MG63 (cell line): ENCODE measurements at places on chromosomes 3 and 15. TPM values are rescaled to one million over a fixed set of nuclear protein-coding genes. Genes with fewer than 3 reads are reported as not detected.

DNA sequence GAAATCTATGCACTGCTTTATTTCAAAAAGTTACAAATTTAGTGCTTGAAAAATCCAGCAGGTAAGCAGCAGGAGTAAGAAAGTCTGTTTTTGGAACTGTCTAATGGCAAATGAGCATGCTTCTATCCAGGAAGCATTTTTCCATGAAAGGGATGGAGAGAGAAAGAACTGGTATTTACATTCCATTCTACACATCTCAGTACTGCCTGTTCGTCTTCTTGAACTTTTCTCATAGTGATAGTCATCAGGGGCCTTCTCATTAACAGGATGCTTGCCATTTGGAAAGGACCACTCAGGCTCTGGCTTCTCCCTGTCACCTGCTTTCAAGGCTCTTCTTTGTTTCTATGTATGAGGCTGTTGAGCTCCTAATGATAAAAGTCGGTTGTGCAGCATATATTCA is 267.3 kb upstream of the IL12A start:
- DNase-seq = no peak

DNA sequence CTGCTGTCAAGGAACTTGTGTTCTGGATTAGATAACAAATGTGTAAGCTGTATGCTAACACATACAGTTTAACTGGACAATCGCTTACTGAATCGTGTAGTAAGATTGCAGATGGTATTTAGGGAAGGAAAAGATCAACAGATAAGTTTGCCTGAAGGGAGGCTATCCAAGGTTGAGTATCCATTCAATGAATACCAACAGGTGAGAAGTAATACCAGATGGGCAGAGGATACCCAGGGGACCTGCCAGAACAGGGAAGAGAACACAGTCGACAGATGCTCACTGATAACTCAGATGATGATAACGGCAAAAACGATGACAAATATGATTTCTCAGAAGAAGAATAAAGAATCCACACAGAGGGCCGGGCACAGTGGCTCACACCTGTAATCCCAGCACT is 3.2 kb upstream of the UACA start:
- DNase-seq = no peak

DNA sequence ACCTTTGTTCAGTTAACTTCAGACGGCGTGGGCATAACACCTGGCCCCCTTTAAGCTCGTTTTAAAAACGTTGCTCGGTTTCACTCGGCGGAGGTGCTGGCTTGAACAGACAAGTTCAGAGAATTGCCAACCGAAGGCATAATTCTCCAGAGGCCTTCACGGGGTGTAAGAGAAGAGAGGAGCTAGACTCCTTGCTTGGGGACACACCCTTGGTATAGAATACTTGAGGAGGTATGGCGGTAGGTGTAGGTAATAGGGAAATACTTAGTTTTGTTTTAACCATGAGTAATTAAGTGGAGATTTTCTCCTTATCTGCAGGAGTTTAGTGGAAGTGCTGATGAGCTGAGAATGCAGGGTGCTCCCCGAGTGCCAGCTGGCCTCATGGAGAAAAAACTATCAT is 921 bp downstream of the FBXL2 start:
- DNase-seq = peak; percentile 4

- DNase-seq = no peak
These were observed 87.9 kb downstream of the ULK4 start for GRCh38 chr3:41874022-41874421.

- no peak for DNase-seq
These were observed 67.7 kb downstream of the CERS3 start for GRCh38 chr15:100461049-100461448.

DNA sequence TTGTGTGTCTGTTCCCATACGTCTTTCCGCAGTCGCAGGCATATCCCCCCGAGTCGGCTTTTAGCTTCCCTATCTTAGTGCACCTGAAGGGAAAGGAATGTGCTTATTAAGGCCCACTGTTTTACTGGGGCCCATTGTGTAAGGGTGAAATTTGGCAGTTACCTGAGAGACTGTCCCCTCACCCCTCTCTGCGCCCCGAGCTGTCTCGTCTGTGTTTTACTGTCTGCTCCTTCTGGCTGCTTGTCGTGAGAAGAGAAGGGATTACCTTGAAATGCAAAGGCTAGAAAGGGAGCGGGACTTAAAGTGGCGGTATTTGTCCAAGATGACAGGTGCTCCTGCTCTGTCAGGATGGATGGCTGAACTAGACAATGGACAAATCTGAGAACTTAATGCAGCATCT is 233.0 kb upstream of the POU1F1 start:
- no peak for DNase-seq

DNA sequence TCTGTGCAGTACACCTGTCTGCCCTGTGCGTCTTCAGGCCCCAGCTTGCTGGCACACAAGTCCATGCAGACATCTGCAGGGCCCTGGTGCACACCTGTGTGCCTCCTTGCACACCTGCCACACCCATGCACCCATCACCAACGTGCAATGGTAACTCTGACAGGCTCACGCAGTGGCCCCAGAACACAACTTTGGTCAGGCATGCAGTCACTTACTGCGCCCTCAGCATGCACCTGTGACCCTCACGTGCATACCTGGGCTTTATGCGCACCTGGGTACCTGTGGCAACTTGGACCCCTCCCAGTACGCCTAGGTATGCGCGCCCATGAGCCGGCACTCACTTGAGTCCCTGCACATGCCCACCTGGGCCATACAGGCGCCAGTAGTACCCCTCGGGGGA is 1.7 kb downstream of the PLXND1 start:
- no peak for DNase-seq

GRCh38 chr15:41629463-41629862 is 30.7 kb upstream of the MGA start:
- no peak for DNase-seq

GRCh38 chr15:73994413-73994883 is at the start of gene PML:
Gene PML (plus strand): TSS chr15:73994716. CDS start chr15:73994813, 97 bp downstream.
- DNase-seq = peak; percentile 99

DNA sequence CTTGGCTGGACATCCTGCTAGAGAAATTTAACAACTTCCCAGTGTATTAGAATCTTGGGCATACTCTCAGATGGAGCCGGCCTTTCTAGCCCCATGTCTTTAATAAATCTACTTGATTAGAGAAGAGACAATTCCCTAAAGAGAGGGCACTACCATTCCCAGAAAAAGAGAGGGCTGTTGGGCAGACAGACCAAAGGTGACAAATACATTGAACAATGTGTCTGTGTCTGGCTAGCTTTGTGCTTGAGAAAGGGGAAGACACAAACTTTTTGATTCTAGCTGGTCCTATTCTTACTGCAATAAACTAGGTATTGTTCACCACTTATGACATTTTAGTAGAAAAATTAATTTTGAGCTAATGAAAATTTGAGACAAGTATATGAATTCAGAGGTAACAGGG is 57.7 kb downstream of the DUT start:
- no peak for DNase-seq

DNA sequence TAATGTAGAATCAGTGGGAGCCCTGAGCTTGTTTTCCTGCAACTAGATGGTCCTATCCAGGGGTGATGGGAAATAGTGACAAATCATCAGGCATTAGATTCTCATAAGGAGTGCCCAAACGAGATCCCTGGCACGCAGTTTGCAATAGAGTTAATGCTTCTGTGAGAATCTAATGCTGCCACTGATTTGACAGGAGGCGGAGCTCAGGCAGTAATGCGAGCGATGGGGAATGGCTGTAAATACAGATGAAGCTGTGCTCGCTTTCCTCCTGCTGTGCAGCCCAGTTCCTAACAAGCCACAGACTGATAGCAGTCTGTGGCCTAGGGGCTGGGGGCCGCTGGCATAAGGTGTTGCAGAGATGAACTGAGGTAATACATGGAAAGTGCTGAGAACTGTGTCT is 28.3 kb upstream of the TMEM42 start:
- DNase-seq = no peak

- DNase-seq = peak; percentile 5
These were observed 85.6 kb upstream of the ACP3 start for GRCh38 chr3:132231633-132232032.

DNA sequence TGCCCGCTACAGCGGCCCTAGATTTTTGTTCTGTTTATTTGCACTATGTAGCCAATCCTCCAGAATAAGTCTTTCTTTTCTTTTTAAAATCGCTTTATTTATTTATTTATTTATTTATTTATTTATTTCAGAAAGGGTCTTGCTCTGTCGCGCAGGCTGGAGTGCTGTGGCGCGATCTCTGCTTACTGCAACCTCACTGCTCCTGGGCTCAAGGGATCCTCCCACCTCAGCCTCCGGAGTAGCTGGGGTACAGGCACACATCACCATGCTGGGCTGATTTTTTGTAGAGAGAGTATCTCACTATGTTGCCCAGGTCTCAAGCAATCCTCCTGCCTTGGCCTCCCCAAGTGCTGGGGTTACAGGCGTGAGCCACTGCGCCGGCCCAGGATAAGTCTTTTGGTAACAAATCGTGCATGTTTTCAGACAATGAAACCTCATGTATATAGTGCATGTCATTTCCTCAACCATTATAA is 333 bp upstream of the MTFMT start:
- DNase-seq = no peak

GRCh38 chr15:42364529-42364928 is 5.2 kb downstream of the CAPN3 start:
- DNase-seq = no peak

DNA sequence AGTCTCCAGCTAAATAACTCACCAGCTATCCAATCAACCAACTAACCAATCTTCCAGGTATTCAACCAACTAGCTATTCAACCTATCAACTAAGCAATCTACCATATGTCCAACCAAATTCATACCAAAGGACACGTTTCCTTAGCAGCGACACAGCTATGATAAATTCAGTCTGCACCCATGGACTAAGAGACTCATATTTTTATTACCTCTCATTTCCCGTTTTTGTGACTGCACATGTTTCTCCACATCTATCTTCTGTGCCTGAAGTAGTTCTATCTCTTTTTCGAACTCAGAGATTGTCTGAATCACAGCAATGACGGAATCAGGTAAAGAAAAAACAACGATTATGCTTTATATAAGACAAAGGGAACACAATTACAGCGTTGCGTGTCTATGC is 34.0 kb upstream of the GNB5 start:
- DNase-seq = no peak

GRCh38 chr15:101684384-101684783 is 32.2 kb upstream of the TM2D3 start:
- DNase-seq = peak; percentile 5

- no peak for DNase-seq
These were observed 124.2 kb downstream of the SLC25A26 start for GRCh38 chr3:66344848-66345578.

GRCh38 chr3:55147856-55148720 is 220.2 kb upstream of the LRTM1 start:
- DNase-seq = no peak

DNA sequence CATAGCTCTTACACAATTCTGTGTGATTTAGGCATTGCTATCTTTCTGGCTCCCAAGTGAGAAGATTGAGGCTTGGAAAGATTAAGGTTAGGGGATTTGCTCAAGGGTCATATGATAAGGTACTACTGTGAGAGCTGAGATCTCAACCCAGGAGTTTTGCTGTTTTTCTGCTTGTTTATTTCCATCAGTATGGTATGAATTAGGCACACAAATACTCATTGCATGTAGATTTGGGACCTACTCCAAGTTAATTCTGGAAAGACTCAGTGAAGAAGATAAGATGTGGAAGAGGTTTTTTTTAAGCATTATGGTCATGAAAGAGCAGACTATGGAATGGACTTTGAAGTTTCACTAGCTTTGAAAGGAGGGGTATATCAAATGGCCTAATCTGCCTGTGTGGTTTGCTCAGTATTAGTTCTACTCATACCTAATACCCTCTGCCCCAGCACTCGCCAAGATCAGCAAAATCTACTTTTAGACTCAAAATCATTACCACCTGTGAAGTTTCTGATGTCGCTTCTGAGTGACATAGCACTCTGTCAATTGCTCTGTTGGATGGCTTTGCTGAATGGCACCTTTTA is 12.5 kb downstream of the MBNL1 start:
- no peak for DNase-seq

- DNase-seq = no peak
These were observed 24.7 kb downstream of the ARHGAP31 start for GRCh38 chr3:119318876-119319275.

DNA sequence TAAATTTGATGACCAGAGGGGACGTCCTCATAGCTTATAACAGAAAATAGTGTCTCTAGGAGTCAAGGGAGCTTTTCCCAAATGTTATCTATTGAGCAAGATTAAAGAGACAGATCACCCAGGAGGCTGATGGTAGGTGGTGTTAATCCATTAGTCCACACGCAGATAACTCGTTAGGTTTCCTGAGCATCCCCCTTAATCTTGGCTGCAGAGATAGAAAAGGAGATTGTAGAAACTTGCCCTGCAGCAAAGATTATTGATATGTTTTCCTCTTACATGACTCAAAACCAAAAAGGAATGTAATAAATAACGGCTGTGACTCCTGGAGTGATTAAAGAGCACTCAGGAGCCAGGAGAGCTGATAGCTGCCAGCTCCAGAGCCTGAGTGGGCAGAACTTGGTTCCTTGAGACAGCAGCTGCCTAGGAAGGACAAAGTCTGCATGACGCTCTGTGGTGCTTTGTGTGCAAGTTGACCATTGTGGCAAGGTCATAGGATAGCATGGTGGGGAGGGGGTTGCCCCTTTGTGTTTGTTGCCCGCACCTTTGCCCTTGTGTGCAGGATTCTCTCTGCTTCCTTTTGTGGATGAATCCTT is 234.8 kb downstream of the PTPRG start:
- DNase-seq = peak; percentile 4

DNA sequence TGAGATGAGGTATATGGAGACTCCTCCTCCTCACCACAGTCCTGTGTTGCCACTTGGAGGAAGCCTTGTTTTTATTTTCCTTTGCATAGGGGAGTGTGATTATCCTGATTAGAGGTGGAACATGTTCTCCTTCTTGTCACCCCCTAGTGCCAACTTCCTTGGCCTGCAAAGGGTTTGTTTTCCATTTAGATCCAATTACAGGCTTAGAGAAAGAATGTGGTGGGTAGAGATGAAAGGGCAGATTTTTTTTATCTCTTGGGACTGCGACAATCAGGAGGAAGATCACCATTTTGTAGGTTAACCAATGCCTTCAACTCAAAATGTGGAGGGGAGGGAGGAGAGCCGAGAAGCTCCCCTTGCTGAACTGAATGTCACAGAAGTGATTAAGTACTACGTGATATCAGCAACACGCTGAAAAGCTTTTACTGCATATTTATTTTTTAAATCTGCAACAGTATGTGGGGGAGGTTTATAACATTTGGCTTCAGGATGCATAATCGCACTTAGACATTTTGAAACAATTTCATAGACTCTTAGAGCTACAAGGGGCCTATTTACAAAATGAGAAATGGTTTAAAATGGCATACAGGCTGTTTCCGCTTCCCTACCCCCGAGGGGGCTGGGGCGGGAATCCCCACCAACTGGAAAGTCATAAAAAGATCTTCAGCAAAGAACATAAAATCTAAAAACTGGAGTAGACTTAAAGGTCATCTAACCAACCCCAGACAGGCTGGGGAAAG is 2.4 kb downstream of the LMCD1 start:
- DNase-seq = no peak

Gene TRIM71
- total RNA-seq = not detected in 2 replicates

Gene AHSG
- not detected in 2 replicates for total RNA-seq

Gene PPM1L
- total RNA-seq = not detected in 2 replicates

Gene RAB7A
- total RNA-seq = 156 and 165 TPM in 2 replicates

Gene PRSS50
- total RNA-seq = not detected in 2 replicates

Gene TAMM41
- 0.59 and 1.1 TPM in 2 replicates for total RNA-seq
